ENCODE measurements at places on chromosomes 2 and 18.

GRCh38 chr2:21773168-21773567, 649.4 kb downstream of the TDRD15 start:
- no peak for DNase-seq

GRCh38 chr2:98020516-98020915, 24.8 kb upstream of the TMEM131 start:
- no peak for DNase-seq

- peak; percentile 46 for DNase-seq
Measured at GRCh38 chr2:179898873-179899272, 37.5 kb upstream of the ZNF385B start.

DNA sequence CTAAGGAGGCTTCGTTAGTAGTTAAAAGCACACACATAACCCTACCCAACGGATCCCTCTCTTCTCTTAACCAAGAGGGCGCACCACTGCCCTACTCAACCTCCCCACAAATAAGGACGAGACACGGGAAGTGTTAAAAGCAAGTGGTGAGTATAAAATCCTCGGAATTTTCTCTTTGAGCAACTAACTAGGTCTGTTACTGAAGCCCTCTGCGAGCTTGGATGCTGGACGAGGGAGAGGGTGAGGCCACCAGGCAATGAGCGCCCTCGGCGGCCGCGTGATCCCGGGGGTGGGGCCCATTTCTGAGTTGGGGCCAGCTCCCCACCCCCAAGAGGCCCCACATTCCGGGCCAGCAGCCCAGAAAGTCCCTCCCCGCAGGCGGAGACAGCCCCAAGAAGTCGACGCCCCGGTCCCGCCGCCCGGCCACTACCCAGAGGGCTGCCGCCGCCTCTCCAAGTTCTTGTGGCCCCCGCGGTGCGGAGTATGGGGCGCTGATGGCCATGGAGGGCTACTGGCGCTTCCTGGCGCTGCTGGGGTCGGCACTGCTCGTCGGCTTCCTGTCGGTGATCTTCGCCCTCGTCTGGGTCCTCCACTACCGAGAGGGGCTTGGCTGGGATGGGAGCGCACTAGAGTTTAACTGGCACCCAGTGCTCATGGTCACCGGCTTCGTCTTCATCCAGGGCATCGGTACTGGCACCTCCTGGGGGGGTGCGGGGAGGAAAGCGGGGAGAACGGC, at the start of gene CYBRD1:
CYBRD1 (plus strand) TSS at position 423 of the 736 bp plus-strand sequence; CDS start at position 495, 72 bp downstream.
- peak; percentile 25 for DNase-seq

- no peak for DNase-seq
Measured at GRCh38 chr2:110886826-110887573, 154.6 kb downstream of the ACOXL start.

DNA sequence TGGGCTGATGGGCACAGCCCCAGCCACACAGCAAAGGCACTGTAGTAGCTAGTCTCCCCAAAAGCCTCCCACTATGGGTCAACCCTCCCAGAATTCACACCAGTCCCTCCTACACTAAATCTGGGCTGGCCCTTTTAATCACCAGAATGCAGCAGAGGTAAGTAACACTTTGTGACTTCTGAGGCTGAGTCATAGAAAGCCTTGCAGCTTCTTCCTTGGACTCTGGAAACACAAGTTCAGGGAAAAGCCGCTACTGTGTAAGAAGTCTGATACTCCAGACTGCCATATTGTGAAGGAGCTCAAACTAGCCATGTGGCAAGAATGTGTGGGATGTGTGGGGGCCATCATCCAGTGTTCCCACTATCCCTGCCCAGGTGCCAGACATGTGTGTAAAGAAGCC, 19.0 kb upstream of the SIX2 start:
- no peak for DNase-seq

GRCh38 chr2:100012561-100012960, 129.8 kb downstream of the AFF3 start:
- DNase-seq: no peak

GRCh38 chr2:7027411-7027810, 110.2 kb downstream of the RNF144A start:
- DNase-seq: no peak
